ENCODE measurements at places on chromosomes 2 and 18.
A peak's percentile ranks its signal among the peaks of the same experiment; 100 is the strongest.

DNA sequence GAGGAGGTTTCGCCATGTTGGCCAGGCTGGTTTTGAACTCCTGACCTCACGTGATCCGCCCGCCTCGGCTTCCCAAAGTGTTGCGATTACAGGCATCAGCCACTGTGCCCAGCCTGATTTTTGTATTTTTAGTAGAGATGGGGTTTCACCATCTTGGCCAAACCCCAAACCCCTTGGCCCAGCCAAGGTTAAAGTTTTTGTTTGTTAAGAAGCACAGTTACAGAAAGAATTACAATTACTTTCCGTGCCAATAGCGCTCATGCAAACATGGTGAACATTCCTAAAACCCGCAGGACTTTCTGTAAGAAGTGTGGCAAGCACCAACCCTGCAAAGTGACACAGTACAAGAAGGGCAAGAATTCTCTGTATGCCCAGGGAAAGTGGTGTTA is 26.1 kb downstream of the ITSN2 start:
- DNase-seq, result no peak

DNA sequence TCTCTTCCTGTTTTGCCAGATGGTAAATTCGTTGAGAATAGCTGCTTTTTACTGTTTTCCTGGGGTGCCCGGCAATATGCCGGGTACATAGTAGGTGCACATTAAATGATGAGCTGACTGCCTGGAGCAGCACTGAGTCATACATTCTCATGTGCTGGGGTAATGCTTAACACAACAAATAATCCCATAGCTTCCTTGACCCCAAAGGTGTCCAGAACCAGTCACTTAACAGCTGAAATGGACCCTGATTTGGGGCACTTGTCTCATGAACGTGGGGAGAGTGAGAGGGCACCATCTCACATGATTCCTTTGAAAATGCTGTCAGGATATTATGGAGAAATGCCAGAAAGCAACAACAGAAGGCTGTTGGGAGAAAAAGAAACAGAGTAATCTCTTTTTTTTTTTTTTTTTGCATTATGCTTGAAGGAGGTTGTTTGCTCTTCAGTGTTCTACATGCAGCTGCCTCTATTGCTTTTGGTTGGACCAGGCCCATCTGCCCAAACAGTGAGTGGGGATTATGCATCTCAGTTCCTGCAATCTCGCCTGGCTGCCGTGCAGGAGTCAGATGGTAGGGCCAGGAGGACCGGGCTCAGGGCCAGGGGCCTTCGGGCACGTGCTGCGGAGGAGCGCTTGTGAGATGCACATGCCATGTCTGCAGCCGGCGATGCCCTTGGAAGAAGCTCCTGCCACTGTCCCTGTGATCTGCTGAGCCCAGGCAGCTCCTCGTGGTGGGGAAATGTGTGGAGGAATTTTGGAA is 162.1 kb downstream of the SH3RF3 start:
- no peak for DNase-seq

DNA sequence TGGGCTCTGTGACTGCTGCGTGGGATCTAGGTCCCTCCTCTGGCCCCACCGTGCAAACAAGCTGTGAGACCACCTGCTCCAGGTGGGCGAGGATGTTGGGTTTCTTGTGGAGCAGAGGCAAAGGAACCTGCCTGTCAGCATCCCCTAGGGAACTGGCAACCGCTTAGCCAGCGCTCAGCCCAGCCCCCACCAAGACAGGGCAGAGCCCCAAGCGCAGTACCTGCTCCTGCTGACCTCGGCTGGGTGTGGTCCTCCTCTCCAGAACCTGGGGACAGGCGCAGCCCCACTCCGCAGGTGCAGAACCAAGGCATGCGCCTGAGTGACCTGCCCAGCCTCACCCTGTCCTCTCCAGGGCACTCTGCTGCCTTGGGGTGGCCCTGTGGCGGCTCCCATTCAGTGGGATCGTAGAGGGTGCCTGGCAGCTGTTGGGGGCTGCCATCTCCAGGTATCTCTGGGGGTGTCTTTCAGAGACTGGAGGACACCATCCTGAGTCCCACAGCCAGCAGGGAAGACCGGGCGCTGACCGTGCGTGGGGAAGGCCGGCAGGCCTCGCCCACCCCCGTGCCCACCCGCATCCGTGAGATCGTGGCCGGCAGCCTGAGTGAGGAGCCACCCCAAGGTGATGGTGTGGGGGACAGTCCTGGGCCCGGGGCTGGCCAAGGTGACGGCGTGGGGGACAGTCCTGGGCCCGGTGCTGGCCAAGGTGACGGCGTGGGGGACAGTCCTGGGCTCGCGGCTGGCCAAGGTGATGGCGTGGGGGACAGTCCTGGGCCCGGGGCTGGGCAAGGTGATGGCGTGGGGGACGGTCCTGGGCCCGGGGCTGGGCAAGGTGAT is 12.3 kb downstream of the CROCC2 start:
- no peak for DNase-seq

GRCh38 chr2:41706286-41706685 is 341.5 kb upstream of the PKDCC start:
- no peak for DNase-seq

DNA sequence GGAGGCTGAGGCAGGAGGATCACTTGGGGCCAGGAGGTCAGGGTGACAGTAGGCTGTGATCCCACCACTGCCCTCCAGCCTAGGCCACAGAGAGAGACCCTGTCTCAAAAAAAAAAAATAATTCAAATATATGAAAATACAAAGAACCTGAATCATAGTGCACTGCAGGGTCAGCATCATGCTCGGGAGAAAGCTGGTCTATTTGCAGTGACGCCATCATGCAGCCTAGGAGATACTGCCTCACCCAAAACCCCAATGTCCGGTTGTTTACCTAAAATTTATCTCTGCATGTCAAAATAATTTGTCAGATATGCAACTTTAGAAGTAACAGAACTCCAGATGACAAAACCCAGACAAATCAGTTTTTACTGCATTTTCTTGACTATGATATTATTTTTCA is 61.5 kb upstream of the ALKAL2 start:
- no peak for DNase-seq

DNA sequence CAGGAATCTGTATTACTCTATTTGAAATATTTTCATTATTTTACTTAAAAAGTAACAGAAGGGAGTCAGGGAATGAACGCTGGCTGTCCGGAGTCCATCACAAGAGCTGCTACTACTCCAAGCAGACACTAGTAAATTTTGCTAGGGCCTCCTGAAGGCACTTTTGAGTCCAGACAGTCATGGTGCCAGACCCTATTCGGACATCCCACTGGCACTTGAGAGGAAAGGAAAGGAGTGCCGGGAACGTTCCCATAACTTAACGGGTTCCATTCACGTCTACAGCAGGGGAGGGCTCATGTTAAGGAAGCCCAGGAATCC is 563 bp upstream of the GMCL1 start:
- no peak for DNase-seq

- DNase-seq, result no peak
Observed at GRCh38 chr2:108244667-108245414, 5.1 kb downstream of the SULT1C3 start.

DNA sequence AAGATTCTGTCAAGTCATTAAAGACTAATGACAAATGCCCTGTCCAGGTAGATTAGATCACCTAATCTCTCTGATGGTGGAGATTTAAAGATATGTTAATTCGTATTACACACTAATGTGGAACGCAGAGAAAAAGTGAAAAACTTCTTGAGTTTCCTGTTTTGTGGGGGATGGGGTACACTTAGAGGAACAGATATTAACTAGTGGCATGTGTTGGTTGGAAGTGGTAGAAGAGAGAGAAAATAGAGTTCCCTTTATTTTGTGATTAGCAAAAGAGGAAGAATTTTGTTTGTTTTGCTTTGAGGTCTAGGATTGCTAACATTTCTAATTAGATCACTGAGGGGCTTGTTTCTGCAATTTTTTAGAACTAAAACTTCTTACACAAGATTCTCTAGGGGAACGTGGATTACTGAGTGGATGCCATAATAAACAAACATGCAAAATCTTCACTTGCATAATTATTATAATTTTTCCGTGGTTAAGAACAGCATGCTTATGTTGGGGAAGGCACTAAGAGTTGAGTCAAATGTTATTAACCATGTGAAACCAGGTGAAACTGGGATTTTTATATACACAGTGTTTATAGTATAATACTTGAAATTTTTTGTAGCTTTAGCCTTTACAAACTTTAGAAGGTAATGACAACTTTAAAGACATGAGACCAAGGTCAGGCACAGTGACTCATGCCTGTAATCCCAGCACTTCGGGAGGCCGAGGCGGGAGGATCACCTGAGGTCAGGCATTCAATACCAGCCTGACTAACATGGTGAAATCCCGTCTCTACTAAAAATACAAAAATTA is 97.4 kb upstream of the STK17B start:
- no peak for DNase-seq

- no peak for DNase-seq
Observed at GRCh38 chr18:65608471-65608870, 142.3 kb upstream of the CDH7 start.

GRCh38 chr18:58349650-58350049 is 279.2 kb downstream of the ALPK2 start:
- DNase-seq, result no peak

DNA sequence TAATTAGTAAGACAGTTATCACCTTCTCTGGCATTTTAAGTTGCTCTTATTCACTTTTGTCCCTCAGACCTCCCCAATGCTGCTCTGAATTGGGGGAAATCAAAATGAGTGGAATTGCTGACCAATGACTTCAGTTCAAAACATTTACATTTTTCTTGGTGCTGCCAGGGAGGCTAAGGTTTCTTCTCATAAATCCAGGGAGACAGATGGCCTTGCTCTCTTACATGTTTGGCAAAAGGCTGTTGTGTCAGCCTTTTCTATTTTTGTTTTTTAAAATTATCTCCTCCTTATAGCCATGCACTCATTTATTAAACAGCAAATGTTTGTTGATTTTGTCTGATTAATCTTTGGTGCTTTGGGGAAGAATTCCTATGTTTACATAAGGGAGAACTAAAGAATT is 82.0 kb downstream of the GALNT13 start:
- no peak for DNase-seq

DNA sequence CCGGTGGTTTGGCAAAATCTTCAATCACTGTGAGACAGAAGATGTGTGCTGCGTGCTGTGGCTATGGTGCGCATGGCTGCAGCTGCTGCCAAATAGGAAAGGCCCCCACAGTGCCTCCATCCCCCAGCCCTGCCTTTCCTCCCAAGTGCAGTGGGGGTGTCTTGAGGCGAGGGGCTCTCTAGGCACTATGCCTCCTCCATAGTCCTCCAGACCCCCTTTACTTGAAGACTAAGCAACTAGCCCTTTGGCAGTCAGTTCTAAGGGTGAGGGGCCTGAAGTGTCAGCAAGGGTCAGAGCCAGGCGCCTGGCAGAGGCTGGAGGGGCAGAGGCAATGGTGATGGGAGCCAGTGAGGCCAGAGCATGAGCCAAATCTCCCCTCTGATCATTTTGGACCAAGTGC is 13.6 kb upstream of the TMEM185B start:
- DNase-seq, result no peak

GRCh38 chr2:61707984-61708852 is 145.6 kb downstream of the FAM161A start:
- peak; percentile 52 for DNase-seq

- DNase-seq, result no peak
Observed at GRCh38 chr2:37629529-37629928, 41.9 kb downstream of the CDC42EP3 start.

- no peak for DNase-seq
Observed at GRCh38 chr2:226227341-226227740, 572.3 kb downstream of the IRS1 start.

DNA sequence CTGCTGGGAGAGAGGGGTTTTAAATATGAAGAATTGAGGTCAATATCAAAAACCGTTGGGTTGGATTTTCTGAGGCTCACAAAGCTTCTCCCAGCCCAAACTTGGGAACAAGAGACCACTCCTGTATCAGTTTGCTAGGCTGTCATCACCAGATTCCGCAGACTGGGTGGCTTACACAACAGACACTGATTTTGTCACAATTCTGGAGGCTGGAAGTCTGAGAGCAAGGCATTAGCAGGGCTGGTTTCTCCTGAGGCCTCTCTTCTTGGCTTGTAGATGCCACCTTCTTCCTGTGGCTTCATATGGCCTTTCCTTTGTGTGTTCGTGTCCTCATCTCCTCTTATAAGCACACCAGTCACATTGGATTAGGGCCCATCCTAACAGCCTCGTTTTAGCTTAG is 122.9 kb upstream of the COPS8 start:
- no peak for DNase-seq

DNA sequence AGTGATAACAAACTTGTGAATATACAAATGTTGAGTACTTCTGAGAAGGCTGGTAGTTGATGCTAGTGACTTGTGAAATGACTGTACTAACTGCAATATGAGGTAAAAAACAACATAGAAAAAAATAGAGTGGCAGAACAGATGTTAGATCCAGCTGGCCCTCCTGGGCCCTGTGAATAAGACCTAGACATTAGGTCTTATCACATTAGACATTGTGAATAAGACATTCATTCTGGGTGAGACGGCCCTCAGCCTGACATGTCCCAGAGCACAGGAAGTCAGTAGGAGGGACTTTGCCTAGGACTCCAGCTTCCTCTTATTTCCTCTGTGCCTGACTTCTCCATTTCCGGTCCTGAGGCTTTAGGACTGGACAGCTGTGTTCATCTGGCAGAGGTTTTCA is 22.9 kb downstream of the DOK1 start:
- no peak for DNase-seq

DNA sequence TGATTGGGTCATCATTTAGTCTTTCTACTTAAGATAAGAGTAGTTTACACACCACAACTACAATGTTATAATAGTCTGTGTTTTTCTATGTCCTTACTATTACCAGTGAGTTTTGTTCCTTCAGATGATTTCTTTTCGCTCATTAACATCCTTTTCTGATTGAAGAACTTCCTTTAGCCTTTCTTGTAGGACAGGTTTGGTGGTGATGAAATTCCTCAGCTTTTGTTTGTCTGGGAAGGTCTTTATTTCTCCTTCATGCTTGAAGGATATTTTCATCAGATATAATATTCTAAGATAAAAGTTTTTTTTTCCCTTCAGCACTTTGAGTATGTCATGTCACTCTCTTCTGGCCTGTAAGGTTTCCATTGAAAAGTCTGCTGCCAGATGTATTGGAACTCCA is 38.0 kb upstream of the SLC16A14 start:
- DNase-seq, result no peak

- DNase-seq, result no peak
Observed at GRCh38 chr2:3038636-3039035, 339.0 kb downstream of the EIPR1 start.

DNA sequence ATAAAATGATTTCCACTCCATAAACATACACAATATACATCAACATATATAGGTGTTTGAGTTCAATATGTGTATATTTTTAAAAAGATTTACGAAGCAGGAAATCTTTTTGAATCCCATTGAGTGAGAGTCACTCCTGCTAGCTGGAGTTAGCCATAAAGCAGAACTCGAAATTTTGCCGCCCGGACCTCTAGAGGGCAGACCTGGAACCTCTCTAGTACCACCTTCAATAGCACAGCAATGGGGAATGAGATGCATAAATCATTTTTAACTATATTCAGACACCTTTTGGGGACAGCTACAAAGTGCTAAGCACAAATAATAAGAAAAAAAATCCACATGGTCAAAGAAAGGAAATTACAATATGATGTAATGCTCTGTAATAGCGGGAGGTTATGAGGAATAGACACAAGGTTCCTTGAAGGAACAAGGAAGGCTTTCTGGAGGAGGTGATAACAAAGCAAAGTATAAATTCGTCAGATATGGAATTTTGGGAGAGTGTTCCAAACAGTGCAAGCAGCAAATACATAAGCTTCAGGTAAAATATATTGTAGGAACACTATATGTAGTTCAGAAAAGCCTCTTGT is 533.4 kb downstream of the ERBB4 start:
- DNase-seq, result no peak

Measured in GM18507 (cell line).